ENCODE measurements at places on chromosomes 3 and 15. TPM values are rescaled to one million over a fixed set of nuclear protein-coding genes. Genes with fewer than 3 reads are reported as not detected.

GRCh38 chr3:28698706-28699105 is 350.1 kb upstream of the AZI2 start:
- H3K36me3 ChIP-seq: no peaks in the 10 kb centered on the region
- H3K4me1 ChIP-seq: no peaks in the 10 kb centered on the region
- H3K27ac ChIP-seq: no peak overlapping the region
- no peaks in the 10 kb centered on the region for H3K27me3 ChIP-seq

The MTFMT gene
- 20.5 TPM for total RNA-seq

The LRTM1 gene
- total RNA-seq: not detected

GRCh38 chr3:104906001-104906639 is 460.6 kb upstream of the ALCAM start:
- H3K4me3 ChIP-seq: no peak overlapping the region
- H3K27ac ChIP-seq: no peak overlapping the region
- H3K36me3 ChIP-seq: no peaks in the 10 kb centered on the region
- DNase-seq: peak; percentile 80

DNA sequence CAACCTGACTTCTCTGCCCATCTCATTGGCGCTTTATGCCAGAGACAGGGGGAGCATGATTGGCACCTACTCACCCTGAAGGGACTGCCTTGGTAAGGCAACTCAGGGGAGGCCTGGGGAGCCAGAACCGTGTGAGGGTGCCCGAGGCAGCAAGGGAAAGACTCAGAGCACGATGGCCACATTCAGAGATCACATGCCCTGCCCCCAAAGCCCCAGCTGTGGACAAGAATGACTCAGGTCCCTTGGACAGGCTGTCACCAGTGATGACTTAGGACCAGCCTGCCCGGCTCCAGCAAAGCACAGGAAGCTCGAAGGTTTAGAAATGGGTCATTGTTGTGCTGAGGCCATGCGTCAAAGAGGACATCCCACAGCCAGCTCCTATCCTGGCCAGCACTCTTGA is 49.1 kb upstream of the LIMD1 start:
- peaks cover 12% of the 10 kb centered on the region for H3K4me1 ChIP-seq
- no peak overlapping the region for H3K4me3 ChIP-seq
- H3K27me3 ChIP-seq: no peaks in the 10 kb centered on the region

All from heart left ventricle (tissue), 16 donors.